ENCODE measurements at places on chromosomes 2 and 18. TPM values are rescaled to one million over a fixed set of nuclear protein-coding genes. Genes with fewer than 3 reads are reported as not detected.

The THOC1 gene
- 27.2 TPM for total RNA-seq

The DSG2 gene
- total RNA-seq = 1.7 TPM

The RAB6D gene
- not detected for total RNA-seq

The MAPRE2 gene
- 24.2 TPM for total RNA-seq

The ABCB11 gene
- not detected for total RNA-seq

The DSG1 gene
- not detected for total RNA-seq
